ENCODE measurements at places on chromosomes 12 and 14.

GRCh38 chr14:99099051-99099787 lies 172.8 kb downstream of the BCL11B start:
- DNase-seq, result no peak

GRCh38 chr14:70652871-70653270 lies 11.2 kb downstream of the TTC9 start:
- no peak for DNase-seq

DNA sequence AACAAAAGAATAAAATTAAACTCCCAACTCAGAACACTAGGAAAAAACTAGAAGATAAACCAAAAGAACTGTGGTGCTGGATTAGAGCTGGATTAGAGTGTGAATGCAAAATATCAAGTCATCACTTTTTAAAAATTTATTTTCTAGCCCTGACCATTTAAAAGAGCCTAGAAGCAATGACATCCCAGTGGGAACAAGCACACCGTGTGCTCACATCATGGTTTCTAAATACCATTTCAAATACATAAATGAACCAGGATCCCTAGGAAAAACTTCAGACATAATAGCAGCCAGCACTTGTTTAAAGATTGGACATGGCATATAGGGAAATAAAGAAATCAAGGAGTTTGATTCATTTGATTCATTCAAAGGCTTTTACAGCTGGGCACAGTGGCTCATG lies 30.0 kb downstream of the KDM5A start:
- no peak for DNase-seq

DNA sequence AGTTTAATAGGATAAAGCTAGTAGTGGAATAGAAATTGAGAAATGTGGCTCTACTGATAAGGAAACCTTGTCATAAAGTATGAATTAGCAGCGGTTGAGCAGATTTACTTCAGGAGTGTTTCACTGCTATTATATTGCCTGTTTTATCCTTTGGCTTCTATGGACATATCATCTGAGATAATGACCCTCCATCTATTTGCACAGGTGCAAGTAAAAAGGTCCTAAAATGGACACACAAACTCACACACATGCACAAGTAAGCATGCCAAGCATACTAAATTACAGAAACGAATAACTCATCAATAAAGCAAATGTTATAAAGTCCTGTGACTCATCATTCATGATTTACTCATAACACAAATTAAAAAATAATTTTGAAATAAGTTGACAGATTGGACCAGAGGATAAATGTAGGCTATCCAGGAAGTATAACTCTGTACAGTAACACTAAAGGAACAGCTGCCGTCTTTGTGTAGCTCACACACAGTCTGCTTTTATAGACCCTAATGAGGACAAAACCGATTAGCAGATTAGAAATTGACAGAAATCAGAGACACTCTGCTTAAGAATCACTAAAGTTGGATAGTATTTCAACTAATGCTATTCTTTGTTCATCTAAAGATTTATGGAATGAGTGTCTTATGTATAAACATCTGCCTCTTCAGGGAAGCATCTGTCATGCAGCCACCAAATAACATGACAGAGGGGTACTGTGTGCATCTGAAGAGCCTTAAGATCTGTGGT lies 73.9 kb downstream of the SYT1 start:
- no peak for DNase-seq

DNA sequence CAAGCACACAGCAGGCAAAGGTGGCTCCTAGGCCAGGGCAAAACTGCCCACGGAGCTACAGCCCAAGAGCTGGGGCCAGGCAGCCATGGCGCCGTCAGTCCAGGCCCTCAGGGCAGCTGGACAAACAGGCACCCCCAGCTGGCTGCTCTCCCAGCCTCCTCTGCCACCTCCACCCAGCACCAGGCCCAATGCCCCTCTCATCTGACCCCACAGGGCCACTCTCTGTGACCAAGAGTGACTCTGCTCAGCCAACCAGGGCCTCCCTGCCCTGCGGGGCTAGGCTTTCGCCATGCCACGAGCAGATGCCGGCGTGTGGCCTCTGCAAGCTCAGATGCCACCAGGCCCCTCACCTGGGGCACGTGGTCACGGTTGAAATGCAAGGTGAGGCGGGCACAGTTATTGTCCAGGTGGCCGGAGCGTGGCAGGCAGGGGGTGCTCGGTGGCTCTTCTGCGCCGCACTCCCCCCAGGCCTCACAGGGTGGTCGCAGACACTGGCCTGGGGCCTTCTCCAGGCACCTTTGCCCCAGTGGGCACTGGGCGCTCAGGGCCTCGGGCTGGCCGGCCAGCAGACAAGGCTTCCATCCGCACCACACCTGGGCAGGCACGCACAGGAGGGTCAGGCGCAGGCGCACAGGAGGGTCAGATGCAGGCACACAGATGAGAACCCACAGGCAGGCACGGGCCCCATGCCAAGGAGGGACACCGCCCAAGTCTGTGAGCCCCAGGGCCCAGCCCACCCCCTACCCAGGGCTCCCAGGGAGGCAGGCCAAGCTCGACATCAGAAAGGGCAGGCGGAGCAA lies 23.0 kb downstream of the JAG2 start:
- no peak for DNase-seq

GRCh38 chr12:57616383-57617101 lies 5.3 kb downstream of the ARHGEF25 start:
- no peak for DNase-seq

DNA sequence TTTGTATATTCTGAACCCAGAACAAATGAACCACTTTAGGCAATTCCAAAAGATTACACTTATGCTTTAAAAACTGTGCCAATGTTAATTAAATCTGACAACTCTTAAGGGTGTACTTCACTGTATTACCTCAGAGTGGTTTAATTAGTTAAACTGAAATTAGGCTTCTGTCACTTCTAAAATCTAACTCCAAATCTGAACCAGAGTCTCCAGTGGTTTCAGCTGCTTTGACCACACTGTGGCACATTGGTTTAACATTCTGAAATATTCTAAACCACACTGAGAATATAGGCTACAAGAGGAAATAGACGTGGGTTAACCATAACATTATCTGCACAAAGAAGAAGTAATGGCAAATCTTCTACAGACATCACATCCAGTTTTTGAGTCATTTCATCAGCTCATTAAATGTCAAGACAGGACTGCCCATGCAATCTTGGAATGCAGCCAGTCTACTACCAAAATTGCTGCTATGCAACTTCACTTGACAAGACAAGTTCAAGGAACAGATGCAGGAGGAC lies 94.8 kb downstream of the LRP6 start:
- DNase-seq, result no peak

DNA sequence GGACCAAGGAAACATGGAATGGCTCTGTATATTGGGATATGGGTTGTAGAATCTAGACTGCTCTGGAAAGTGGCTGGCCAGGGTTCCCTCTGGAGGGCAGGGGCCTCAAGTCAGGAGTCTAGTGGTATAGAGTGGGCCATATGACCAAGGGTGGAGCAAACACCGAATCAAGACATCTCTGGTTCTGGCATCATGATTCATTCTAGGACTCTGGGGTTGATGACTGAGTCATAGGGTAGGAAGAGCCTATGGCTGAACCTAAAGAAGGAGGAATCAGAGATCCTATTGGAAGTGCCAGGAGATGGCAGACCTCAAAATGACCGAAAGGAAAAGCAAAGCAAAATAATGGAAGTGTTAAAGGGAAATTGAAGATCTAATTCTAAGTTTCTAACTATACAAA lies 356.4 kb upstream of the PRICKLE1 start:
- DNase-seq, result no peak

GRCh38 chr12:58066296-58066695 lies 124.9 kb downstream of the ATP23 start:
- no peak for DNase-seq

DNA sequence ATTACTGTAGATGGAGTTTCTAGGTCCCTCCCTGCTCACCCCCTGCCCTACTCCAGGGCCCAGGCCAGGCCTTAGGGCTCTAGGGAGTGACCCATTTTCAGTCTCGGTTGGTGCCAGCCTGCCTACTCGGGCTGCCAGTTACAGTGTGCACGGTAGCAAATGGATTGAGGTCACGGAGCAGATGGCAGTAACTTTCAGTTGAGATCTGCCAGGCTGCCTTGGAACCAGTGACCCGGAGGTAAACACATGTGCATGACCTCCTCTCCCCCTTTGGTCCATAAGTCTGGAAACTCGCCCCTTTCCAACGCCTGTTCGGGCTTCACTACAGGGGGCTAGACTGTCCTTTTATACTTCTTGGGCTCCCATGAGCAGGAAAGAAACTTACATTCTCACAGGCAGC lies 139.7 kb upstream of the TBX3 start:
- DNase-seq, result no peak

- DNase-seq, result no peak
Observed at GRCh38 chr12:116226026-116226425, 51.5 kb downstream of the MED13L start.

DNA sequence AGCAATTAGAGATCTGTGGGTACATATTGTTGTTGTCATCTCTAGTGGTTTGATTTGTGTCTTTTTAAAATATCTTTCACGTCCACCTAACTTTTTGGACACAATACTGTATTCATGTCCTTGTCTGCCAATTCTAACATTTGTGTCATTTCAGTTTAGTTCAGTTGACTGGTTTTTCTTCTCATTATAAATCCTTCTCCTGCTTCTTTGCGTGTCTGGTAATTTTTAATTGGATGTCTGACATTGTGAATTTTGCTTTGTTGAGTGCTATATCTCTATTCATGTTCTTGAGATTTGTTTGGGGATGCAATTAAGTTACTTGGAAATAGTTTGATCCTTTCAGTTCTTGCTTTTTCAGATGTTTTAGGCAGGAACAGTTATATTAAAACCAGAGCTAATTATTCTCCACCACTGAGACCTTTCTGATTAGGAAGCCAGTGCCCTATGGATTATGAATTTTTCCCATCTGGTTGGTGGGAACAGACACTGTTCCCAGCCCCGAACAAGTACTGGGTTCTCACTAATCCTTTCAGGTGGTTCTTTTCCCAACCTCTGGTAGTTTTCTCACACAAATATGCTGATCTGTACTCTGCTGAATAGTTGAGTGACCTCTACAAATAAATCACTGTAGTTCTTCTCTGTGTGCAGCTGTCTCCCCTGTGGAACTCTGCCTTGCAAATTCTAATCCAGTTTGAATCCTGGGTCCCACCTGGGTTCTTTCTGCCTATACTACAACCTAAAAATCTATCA lies 91.1 kb upstream of the DYNC1H1 start:
- no peak for DNase-seq

DNA sequence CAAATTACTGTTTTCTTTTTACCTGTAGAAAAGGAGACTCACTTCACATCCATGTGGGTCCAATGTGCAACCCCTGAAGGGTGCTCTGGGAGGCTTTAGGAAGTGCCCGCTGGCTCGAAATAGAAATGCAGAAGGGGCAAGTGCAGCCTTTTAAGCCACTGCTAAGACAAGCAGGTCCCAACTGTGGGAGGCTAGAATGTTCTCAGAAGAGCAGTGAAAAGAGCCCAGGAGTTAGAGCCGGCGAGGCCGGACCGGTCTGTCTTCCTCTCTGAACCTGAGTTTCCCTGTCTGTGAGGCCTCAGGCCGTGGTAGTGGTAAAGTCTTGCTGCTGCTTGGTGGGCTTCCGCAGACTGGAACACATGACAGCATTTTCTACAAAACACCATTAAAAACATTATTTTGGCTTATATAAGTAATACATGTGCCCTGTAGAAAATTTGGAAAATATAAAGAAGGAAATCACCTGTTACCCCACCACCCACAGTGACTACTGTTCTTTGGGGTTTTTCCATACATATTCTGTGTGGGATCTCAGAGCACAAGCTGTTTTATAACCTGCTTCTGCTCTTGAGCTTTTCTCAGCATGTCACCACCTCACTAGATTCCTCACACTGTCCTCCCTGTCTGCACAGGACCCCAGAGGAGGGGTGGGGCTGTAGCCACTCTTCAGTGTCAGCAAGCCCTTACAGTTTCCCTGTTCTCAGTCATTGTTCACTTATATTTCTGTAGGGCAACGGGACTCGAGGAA lies 6.0 kb downstream of the CKB start:
- no peak for DNase-seq

DNA sequence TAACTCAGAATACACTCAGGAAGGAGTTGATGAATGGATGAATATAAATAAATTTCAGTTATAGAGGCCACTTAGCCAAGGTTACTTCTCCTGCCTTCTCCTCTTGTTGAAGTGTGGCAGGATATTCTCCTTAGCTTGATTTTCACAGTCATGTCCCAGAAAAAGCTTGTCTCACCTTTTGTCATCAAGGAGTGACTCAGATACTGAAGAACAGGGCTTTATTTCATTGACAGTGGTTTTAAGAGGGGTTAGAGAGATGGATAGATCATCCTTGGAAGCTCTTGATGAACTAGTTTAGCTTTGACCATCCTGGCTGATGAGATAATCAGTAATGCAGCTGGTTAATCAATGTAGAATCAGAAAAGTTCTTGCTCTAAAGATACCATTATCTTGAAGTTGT lies 35.0 kb upstream of the CFAP54 start:
- DNase-seq, result no peak

- no peak for DNase-seq
Observed at GRCh38 chr14:95346820-95347219, 27.1 kb upstream of the CLMN start.

DNA sequence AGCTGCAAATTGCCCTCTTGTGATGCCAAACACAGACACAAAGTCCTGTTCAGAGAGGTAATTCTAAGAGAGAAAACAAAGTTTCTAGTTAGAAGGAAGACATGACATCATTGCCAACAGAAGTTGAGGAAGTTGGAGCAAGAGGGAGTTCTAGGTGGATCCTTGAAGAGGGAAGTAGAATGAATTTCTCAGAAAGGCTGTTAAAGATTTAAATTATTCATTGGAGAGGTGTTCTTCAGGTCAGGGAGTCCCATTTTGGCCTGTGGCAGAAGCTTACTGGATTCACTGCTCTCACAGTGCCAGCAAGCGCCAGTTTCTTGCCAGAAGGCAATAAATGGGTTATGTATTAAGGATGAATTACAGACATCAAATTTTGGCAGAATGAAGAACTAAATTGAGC lies 15.3 kb downstream of the TSFM start:
- no peak for DNase-seq

DNA sequence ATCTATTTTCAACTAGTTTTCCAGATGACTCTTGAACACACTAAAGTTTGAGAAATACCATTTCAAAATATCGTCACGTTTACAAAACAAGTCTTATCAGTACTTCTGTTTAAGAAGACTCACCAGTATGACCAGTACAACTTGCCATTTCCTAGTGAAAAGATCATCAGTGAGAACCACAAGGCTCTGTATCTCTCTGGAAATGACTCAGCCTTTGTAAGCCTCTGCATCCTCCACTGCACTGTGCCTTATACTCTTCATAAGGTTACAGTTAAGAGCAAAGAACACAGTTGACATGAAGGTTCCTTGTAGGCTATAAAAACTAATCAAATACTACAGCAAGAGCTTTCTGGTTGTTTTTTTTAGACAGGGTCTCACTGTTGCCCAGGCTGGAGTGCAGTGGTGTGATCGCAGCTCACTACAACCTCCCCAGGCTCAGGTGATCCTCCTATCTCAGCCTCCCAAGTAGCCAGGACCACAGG lies 5.7 kb upstream of the VTI1B start:
- DNase-seq, result no peak

DNA sequence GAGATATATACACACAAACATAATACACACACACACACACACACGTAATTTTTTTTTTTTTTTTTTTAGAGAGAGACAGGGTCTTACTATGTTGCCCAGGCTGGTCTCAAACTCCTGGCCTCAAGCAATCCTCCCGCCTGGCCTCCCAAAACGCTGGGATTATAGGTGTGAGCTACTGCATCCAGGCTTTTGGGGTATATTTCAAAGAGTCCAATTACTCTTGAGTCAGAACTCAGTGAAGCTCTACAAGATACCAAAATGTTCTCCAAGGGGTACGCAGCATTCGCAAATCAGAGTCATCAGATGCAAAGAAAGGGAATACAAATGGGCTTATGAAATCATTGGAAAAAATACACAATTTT lies 54.0 kb downstream of the PHLDA1 start:
- no peak for DNase-seq

- no peak for DNase-seq
Observed at GRCh38 chr12:26803552-26803951, 29.4 kb downstream of the ITPR2 start.
